ENCODE measurements at places on chromosomes 12 and 14. TPM values are rescaled to one million over a fixed set of nuclear protein-coding genes. Genes with fewer than 3 reads are reported as not detected.

The RGS6 gene
- total RNA-seq, result 5.2 TPM

The CISTR gene
- total RNA-seq, result not detected

The INHBC gene
- not detected for total RNA-seq

The NTS gene
- not detected for total RNA-seq

The ETV6 gene
- 9.3 TPM for total RNA-seq

The KIF26A gene
- total RNA-seq, result 2.4 TPM

The PZP gene
- total RNA-seq, result 1.6 TPM

DNA sequence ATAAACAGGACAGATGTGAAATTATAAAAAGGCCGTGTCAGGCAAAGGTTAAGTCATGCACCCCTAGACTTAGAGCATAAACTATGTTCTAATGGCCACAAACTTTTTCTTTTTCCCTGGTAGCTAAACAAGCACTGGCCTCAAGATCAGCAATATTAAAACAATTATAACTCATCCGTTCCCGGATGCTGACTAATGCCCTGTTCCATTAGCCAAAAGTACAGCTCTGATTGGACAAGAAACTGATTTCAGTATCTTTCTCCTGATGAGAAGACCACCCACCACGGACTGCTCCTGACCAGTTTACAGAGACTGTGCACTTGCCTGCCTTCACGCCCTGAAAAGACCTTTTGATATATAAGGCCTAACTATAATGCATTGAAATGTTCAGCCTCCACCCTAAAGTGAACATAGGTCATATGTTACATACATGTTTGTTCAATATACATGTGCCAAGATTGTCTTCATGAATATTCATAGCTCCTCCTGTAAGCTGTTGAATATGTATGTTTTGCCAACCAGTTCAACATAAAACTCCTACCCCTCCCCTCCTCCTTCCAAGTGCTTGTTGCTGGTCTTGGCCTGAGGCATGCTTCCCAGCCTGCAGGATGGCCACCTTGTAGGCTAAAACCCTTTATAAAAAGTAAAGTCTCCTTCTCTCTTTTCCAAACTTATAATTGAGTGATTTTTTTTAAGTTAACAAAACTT lies 162.0 kb downstream of the IPO8 start:
- DNase-seq, result no peak

GRCh38 chr14:53450871-53451270 lies 297.7 kb upstream of the DDHD1 start:
- DNase-seq, result no peak

- no peak for DNase-seq
Observed at GRCh38 chr12:42669553-42669952, 80.0 kb upstream of the PRICKLE1 start.

GRCh38 chr12:27178723-27179399 lies 65.2 kb upstream of the STK38L start:
- DNase-seq, result no peak

GRCh38 chr14:67926821-67927220 lies 107.2 kb downstream of the RAD51B start:
- no peak for DNase-seq

- DNase-seq, result no peak
Observed at GRCh38 chr14:37143475-37143874, 28.9 kb downstream of the SLC25A21 start.

DNA sequence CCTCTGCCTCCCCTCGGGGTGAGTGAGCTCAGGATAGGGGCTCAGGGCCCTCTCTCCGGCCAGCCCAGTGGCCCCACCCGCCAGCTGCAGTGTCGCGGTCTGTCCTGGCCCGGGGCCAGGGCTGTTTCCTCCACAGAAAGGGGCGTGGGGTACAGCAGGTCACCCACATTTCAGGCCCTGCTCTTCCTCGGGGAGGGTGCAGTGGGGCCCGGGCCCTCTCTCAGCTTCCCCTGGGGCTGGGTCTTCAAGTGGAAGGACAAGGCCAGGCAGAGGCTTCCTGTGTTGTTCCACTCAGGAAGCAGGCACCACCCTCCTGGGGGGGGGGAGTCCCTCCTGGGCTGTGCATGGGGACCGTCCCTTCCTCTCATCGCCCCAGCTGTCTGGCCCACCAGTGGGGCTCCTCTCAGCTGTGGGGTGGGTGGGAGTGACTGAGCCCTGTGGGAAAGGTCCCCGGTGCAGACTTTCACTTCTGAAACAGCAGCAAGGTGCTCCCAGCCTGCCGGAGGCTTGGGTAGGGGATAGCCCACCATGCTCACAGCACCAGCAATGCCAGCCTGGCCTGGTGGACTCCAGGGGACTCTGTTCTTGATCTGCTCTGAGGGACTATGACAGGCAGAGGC lies 3.7 kb downstream of the GPR132 start:
- no peak for DNase-seq

DNA sequence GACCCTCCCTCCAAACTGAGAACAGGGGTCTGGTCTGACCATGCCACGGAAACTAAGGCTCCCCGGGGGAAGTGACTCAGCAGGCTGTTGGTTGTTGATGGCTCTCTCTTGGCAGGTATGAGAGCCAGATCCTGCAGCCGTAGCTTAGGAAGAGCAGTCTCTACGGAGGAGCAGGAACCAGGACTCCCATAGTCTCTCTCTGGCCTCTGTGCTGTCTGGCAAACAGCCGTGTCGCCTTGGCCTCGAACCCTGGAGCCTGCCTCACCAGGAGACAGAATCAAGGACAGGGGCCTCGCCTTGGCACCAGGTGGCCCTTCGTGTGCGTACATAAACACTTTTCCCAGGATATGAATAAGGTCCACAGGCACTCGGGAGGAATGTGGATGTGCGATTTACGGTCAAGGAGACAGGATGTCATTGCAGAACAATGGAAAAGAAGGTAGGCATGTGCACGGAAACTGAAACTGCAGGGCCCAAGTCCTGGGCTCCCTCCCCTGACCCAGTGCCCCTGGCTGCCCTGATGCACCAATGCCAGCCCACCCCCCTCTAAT lies 7.9 kb downstream of the VWF start:
- DNase-seq, result no peak

DNA sequence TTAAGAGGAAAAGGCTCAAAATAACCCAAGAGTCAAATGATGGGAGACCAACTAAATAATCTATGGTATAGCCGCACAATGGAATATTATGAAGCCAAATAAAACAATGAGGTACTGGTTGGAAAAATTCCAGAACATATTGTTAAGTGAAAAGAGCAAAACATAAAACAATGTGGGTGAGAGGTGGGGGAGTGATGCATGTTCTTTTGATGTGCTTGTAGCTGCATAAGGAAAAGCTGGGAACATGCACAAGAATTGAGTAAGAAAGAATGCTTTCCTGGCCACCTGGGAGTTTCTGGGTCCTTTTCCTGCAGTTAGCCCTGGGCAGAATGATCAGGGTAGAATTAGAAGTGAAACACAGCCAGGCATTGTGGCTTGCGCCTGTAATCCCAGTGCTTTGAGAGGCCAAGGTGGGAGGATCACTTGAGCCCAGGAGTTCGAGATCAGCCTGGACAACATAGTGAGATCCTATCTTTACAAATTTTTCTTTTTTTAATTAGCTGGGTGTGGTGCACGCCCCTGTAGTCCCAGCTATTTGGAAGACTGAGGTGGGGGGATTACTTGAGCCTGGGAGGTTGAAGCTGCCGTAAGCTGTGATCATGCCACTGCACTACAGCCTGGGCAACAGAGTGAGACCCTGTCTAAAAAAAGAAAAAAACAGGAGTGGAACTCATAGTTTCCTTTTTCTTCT lies 7.9 kb downstream of the ABCB9 start:
- no peak for DNase-seq

GRCh38 chr14:99884834-99885648 lies 91.8 kb downstream of the EML1 start:
- no peak for DNase-seq

- no peak for DNase-seq
Observed at GRCh38 chr12:93616584-93617101, 44.2 kb downstream of the SOCS2 start.

GRCh38 chr14:65501328-65501727 lies 88.8 kb downstream of the FUT8 start:
- DNase-seq, result no peak

- DNase-seq, result no peak
Observed at GRCh38 chr14:24065408-24065807, 6.0 kb upstream of the CPNE6 start.

- no peak for DNase-seq
Observed at GRCh38 chr14:38253676-38254075, 2.2 kb downstream of the CLEC14A start.

GRCh38 chr12:8696442-8697090 lies 1.2 kb upstream of the RIMKLB start:
- no peak for DNase-seq

- DNase-seq, result no peak
Observed at GRCh38 chr12:122022393-122023338, 982 bp downstream of the BCL7A start.

GRCh38 chr14:79706382-79706781 lies 504.9 kb downstream of the DIO2 start:
- no peak for DNase-seq

DNA sequence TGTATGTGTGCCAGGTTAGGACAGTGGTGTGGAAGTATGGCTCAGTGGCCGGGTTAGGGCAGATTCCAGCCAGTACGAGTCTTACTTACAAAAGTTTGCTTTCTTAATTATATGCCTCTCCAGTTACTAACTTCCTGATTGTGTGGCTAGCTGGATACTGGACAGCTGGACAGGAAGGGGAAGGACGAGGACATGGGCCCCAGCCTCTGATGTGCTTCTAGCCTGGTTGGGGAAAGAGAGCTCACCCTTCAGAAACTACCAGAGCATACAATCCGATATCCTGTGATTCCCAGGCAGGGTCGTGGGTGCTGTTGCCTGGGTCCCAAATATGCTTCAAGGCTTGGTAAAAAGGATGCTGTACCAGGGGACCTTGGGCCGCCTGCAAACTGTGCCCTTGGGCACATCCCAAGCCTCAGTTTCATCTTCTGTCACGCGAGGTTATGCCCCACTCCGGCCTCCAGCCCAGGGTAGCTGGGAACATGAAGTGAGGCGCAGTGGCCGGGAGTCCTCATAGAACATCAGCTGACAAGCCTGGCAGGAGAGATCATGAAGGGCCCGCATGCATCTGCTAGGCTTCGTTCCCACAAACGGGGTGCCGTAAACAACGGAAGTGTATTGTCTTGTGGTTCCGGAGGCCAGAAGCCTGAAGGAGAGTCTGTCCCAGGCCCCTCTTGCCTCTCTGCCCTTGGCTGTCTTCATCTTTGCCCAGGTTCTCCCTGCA lies 23.2 kb upstream of the RIN3 start:
- DNase-seq, result no peak

- no peak for DNase-seq
Observed at GRCh38 chr12:118334939-118335567, 37.7 kb downstream of the TAOK3 start.

Data from omental fat pad (tissue), 4 donors.